ENCODE measurements at places on chromosomes 16 and 17.

DNA sequence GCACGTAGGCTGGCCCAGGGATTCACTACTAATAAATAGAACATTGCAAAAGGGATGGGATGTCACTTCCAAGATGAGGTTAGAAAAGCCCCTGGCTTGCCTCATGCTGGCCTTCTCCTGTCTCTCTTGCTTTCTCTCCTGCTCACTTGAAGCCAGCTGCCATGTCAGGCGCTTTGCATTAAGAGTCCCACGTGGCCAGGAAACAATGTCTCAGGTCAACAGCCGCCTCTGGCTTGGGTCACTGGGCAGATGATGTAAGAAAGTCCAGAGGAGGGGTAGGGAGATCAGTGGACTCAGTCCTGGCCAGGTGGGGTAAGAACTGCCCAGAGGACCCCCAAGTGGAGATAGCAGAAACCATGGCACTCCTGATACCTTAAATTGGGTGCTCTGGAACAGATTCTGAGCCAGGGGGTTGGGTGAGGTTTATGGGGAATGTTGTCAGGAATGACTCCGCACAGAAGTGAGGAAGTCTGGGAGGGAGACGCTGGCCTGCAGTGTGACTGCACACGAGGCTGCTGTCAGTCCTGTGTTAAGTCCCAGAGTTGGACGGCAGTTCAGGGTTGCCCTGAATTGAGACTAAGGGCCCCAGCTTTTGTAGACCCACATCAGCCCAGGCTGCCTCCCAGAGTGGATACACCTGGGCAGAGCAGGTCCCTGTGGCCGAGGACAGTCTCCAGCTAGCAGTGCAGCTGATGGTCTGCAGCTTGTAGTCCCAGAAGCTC lies 17.7 kb downstream of the C16orf82 start:
- no peak for DNase-seq

DNA sequence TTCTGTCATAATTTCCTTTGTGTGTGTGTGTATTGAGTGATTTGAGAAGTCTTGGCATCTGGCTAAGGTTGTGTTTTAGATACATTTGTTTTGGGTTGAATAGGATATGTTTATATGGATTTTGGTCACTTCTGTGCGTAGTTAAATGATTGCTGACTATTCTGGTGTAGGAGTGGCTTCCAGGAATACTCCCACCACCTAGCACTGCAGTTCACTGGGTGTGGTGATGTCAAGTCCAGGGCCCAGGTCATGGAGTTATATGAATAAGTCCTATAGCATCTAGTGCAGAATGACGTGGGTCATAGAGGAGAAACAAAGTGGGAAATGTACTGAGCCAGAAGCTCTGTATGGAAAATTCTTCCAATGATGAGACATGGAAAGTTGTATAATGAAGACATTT lies 465.4 kb upstream of the CCL2 start:
- no peak for DNase-seq

- DNase-seq: no peak
Measured at GRCh38 chr16:28151180-28151579, 60.6 kb downstream of the XPO6 start.

- DNase-seq: no peak
Measured at GRCh38 chr16:59351305-59351903, 617.3 kb upstream of the GOT2 start.

DNA sequence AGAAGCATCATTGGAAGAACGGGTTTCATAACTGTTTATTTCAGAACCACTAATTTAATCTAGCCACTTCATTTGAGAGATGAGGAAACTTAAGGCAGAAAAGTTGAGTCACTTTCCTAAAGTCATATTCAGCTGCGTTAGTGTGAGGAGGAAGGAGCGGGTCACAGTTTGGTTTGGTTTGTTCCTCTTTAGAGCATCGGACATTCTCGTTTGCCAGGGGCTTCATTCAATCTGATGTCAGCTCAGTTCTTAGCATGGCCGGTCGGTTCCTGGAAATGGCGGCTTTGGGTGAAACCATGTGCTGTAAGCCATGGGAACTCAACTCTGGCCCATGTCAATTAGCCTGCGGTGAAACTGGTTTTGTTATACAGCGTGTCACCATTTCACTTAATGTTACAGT lies 186.5 kb downstream of the LGALS9B start:
- DNase-seq: no peak

GRCh38 chr17:36930583-36930900 lies 6.7 kb upstream of the LHX1 start:
- DNase-seq: no peak

DNA sequence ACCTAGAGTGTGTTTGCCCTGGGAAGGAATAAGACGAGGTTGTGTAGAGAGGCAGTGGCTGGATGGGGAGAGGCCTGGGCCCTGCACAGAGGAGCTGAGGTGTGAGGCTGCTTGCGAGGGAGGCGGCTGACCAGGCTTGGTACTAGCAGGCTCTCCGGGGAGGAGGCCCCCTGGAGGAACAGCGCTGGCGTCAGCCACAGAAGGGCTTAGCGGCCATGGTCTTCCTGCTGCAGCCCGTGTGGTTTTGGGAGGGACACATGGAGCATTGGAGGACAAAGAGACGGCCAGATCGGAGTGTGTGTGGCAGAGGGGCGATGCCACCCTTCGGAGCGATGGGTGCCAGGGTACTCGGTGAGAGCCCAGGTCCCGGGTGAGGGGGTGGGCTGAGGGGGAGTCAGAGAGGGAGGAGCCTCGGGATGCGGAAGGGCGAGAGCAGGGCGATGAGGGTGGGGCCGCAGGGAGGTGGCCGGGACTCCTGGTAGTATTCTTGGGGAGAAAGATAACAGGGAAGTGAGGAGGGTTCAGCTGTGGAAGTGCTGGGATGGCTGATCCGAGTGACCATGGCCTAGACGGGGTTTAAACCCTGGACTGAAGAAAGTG lies 8.3 kb downstream of the BANP start:
- DNase-seq: no peak

- no peak for DNase-seq
Measured at GRCh38 chr17:66461343-66461995, 159.1 kb downstream of the PRKCA start.

GRCh38 chr17:18218756-18219415 lies 6.5 kb upstream of the LLGL1 start:
- DNase-seq: peak; percentile 55

- no peak for DNase-seq
Measured at GRCh38 chr17:57739402-57740234, 5.5 kb downstream of the CCDC182 start.

DNA sequence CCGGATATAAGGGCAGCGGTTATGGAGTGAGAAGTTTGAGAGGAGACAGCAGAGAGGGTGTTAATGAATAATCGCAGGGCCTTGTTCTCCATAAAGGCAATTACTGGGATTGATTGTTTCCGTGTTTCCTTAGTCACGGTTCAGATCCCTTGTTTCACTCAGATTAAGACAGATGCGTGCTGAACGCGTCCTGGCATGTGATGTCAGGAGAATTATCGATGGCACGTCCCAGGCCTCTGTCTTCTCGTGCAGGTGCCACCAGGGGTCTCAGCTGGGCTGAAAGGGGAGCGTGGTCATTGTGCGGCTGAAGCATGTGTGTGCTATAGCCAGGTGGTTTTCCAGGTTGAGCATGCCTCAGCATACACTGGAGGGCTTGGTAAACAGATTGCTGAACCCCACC lies 142.4 kb upstream of the NOL11 start:
- DNase-seq: no peak

- DNase-seq: no peak
Measured at GRCh38 chr16:69839240-69839688, 77.1 kb downstream of the WWP2 start.

DNA sequence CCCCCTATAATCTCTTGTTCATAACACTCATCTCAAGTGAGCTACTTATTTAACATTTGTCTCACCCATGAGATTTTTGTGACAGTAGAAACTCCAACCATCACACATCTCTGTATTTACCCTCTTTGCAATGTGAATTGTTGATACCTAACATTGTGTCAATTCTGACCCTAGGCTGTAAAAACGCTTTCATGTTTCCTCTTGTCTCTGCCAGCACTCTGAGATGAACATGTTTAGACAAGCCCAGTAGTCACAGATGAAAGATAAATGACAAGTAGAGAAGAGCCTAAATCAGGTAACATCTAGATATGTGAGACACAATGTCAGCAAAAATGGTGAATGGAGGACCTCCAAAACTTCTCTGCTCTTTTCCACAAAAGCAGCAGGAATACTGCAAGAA lies 1254.5 kb upstream of the GOT2 start:
- DNase-seq: no peak

GRCh38 chr16:77195411-77195810 lies 3.8 kb upstream of the SYCE1L start:
- DNase-seq: no peak
